Activated CD4-positive, alpha-beta memory T cell treated with anti-CD3 and anti-CD28 coated beads for 36 hours (primary cell): ENCODE measurements at places on chromosomes 3 and 15. TPM values are rescaled to one million over a fixed set of nuclear protein-coding genes. Genes with fewer than 3 reads are reported as not detected.

GRCh38 chr3:187318819-187319616, 27.5 kb upstream of the MASP1 start:
- peaks cover 21% of the 10 kb centered on the region for H3K27me3 ChIP-seq
- H3K36me3 ChIP-seq, result no peaks in the 10 kb centered on the region

DNA sequence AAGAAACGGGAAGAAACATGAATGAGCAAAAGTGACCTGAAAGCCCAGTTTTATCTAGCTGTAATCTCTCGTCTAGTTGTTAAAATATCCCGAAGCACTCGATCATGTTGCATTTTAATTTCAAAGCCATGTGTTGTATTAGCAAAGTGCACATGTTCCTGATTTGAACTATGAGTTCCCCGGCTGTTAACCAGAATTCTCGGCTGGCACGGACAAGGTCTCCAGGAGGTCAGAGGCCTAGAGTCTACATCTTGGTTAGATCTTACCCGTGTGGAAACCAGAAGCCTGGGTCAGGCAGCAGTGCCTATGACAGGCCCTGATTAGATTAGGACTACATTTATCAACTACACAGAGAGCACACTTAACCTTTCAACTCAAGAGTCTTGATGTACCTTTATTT, 195.8 kb downstream of the CDIN1 start:
- H3K27me3 ChIP-seq, result no peaks in the 10 kb centered on the region
- peaks cover 5% of the 10 kb centered on the region for H3K36me3 ChIP-seq
- DNase-seq, result no peak
- no peak overlapping the region for H3K27ac ChIP-seq
- H3K4me1 ChIP-seq, result no peaks in the 10 kb centered on the region

Gene CMTM6
- 87.7 TPM for total RNA-seq

Gene ZFAND6
- total RNA-seq, result 32.2 TPM

DNA sequence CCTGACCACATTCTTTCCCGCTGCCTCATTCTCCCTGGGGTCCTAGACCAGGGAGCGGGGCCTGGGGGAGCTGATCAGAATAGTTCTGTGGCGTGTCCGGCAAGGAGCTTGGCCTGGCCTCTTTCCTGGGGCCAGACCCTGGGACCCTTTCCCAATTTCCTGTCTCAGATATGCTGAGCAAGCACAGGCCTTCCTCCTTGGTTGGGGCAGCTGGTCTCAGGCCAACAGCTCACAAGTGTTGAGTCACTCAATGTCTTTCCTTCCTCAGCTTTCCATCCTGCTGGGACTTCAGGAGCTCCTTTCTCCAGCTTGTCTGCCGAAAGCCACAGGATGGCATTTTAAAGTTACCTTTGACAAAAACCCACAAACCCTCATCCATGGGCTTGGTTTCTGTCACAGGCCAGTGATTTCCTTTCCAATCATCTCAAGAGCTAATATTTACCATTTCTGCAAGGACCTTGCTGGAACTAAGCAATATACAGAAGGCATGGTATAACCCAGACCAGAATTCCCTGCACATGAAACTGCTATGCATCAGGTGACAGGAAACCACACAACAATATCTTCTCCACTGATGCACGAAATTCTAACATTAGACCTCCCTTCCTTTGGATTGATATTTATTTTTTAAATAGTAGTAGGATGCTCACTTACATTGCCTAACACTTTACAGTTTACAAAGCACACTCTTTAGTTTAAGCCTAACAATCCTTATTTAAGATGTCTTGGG, 19.5 kb upstream of the TIMP4 start:
- H3K27me3 ChIP-seq, result no peaks in the 10 kb centered on the region
- peaks cover 7% of the 10 kb centered on the region for H3K36me3 ChIP-seq
- no peak for DNase-seq
- H3K4me1 ChIP-seq, result peaks cover 18% of the 10 kb centered on the region
- H3K4me3 ChIP-seq, result no peak overlapping the region

Gene SOX14
- total RNA-seq, result not detected

Gene CDHR4
- total RNA-seq, result not detected

DNA sequence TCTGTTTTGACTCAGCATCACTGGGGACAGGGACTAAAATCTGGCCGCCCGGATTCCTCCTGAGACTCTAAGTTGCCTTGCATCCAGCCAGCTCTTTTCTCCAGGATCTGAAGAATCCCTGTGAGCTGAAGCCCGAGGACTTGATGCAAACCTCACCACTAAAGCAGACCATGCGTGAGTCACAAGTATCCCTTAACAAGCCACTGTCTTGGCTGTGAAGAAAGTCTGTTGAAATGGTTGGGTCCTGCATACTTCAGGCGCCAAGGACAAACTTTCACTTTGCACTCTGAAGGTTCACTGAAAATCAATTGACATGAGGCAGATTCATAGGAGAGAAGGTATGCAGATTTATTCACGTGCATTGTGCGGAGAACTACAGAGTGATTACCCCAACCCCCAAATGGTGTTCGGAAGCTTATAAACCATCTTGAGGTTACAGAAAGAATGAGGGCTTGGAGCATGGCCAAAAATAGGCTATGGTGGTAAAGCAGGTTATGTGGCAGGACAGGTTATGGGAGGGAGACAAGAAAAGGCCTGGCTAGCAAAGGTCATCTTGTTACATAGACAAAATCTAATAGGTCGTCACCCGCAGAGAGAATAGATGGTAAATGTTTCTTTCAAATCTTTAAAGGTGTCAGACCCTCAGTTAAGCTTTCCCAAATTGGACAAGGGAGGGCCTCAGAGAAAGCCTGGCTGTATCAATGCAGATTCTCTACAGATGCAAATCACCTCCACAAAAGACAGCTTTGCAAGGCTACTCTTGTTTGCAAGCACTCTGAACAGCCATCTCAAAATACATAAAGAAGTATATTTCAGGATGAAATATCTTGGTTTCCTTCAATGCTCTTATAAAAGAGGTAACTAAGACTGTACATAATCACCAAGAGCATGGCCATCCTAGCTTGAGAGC, 126.3 kb upstream of the PLAAT1 start:
- no peak for DNase-seq
- H3K4me1 ChIP-seq, result no peaks in the 10 kb centered on the region
- no peak overlapping the region for H3K27ac ChIP-seq
- H3K36me3 ChIP-seq, result no peaks in the 10 kb centered on the region

- no peaks in the 10 kb centered on the region for H3K27me3 ChIP-seq
- H3K4me1 ChIP-seq, result peaks cover 40% of the 10 kb centered on the region
- DNase-seq, result no peak
- peaks cover 4% of the 10 kb centered on the region for H3K36me3 ChIP-seq
- H3K27ac ChIP-seq, result no peak overlapping the region
- H3K4me3 ChIP-seq, result no peak overlapping the region
Observed at GRCh38 chr3:71197841-71198565, 385.5 kb downstream of the FOXP1 start.
